ENCODE measurements at places on chromosomes 6 and 20.

- no peak for DNase-seq
Measured at GRCh38 chr6:112701201-112701600, 354.1 kb downstream of the RFPL4B start.

DNA sequence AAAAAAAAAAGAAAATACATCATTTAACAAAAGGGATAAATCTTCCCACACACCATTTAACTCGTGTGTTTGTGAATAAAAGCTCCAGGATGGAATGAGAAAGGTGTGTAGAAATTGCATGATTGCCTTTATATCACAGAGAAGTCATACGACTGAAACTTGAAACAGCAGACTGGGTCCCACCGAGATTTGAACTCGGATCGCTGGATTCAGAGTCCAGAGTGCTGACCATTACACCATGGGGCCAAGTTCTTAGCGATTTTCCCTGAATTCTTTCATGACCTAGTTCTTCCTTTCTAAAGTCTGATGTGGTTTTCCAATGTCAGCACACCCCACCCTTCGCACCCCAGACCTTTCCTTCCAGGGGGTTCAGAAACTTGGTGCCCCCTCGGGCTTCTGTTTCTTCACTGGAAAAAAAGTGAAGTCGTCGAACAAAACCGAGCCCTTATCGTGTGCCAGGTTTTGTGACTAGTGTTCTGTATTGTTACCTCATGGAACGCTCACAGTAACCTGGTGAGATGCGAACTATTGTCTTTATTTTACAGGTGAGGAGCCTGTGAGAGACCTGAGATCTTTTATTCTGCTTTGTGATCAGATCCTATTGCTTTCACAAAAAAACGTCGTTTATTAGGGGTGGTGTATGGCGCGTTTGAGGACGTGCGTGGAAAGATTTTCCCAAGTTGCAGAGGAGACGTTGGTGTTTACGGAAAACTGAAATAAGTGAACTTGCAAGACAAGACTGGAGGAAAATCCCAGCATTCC, 120.8 kb downstream of the OR2B2 start:
- DNase-seq: no peak

GRCh38 chr6:37920667-37921066, 101.1 kb downstream of the ZFAND3 start:
- DNase-seq: no peak

GRCh38 chr6:97009781-97010492, 85.4 kb downstream of the KLHL32 start:
- no peak for DNase-seq

GRCh38 chr20:11162026-11162775, 488.4 kb upstream of the JAG1 start:
- DNase-seq: no peak

Measured in stimulated activated CD4-positive, alpha-beta T cell treated with anti-CD3 and anti-CD28 coated beads, Interleukin-4, amount 100 ng/mL, for 4 hours (primary cell).